ENCODE measurements at places on chromosomes 7 and 10.

DNA sequence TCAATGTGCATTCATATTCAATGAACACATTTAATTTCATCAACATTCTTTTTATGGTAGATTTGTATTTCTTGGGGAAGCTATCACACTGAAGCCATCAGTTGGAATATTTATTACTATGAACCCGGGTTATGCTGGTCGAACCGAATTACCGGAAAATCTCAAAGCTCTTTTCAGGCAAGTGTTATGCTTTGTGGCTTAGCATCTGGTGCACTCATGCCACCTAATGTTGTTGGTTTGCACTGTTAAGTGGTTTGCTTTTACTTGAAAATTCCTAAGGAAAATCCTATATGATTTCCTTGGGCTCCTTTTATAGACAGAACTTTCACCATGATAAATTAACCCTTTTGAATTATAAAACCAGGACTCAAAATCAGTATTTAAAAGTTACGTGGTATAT lies 147.9 kb downstream of the DNAH11 start:
- DNase-seq: peak; percentile 12

DNA sequence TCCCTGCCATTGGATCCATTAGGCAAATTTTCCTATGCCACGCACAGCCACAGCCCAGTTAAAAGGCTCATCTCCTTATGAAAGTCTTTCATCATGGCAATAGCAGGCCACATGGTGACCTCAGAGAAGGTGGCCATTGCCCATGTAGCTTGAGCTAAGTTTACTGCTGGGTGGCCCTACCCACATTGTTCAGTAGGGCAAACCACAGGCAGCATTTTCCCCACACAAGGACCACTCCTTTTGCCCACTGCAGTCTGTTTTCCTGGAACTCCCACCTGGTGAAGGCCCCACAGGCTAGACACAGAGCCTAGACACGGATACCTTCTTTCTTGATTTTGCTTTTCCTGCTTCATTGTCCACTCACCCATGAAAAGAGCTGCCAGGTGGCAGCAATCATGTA lies 101.5 kb upstream of the NPVF start:
- no peak for DNase-seq

- no peak for DNase-seq
Observed at GRCh38 chr10:110672580-110672919, 28.4 kb downstream of the RBM20 start.

DNA sequence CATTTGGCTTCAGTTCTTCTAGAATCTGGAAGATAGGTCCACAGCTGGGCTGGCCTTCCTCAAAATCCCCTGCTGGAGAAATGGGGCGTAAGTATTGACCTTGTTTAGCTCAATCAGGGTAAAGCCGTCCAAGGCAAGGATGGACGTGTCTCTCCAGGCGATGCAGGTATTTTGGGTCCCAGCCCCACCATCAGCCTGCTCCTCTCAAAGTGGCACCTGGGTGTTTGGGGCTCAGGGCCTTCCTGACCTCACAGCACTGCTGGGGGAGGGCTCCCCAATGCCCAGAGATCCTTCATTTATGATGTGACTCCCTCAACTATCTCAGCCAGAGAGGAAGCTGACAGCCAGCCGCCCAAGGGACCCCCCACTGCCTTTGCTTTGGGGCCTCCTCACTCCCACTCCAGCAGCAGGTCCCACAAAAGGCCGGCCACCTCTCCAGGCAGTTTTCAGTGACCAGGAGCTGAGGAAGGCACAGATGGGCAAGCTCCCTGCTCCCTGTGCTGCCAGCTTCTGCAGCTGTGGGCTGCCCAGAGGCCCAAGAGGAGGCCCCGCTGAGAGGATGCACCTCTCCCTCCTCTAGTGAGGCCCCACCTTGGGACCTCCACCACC lies 140.0 kb upstream of the TCERG1L start:
- no peak for DNase-seq

DNA sequence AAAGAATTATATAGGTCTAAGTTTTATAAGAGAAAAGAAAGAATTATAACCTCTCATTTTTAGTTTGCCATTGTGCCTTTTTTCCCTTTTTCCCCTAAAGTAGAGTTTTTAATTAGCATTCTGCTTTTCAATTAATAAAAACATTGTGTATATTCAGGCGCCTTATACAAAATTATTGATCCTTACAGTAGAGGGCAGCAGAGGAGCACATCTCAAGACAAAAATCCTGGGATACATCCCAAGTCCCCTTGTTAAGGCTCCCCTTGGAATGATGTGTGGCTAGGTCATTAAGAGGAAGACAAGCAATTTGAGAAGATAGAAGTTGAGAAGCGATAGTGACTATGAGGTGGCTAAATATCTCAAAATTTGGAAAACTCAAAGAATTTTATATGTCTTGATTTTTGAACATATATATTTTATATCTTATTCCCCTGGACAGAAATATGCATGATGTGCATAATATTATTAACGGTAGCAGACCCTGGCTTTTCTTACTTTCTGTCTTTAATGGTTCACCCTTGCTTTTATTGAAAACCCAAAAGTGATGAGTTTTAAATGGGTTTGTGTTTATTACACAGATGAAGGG lies 19.1 kb upstream of the TPK1 start:
- peak; percentile 74 for DNase-seq

DNA sequence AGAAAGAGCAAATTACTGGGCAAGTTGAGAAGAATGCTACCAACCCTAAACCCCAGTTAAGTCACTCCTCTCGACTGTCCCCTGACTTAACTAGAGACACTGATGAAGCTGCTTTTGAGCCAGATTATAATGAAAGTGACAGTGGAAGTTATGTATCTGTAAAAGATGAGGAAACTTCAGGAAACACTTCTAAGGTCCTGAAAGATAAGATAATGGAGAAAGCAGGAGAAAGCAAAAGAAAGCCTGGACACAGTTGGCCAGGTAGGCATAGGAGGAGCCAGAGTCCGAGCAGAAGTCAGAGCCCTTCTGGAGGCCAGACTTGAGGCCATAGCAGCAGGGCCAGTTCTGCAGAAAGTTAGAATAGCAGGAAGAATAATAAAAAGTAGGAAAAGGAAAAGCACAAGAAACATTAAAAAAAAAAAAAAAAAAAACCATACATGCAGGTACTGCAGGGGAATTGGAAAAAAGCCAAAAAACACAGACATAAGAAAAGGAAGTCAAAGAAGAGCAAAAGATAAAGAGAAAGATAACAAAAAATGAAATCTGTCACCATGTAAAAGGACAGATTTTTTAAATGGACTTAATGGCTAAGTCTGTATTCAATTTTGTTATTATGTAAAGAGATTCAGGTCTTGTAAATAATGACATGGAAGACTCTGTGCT lies 101.0 kb upstream of the KCNMA1 start:
- DNase-seq: no peak

DNA sequence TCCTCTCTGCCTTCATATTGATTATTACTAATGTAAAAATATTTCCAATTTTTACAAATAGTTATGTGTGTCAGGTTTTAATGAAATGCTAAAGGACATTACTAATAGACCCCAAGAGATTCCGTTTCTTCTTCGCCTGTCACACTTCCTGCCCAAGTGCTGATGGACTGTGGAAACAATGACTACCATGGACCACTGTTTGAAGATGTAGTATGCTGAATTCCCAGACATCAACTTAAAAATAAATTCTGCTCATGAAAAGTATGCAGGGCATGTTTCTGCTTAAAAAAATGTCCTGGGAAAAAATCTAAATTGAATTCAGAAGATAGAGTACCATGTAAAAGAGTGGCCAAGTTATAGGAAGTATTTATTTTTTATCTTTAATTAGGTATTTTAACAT lies 52.1 kb downstream of the ST7 start:
- no peak for DNase-seq

DNA sequence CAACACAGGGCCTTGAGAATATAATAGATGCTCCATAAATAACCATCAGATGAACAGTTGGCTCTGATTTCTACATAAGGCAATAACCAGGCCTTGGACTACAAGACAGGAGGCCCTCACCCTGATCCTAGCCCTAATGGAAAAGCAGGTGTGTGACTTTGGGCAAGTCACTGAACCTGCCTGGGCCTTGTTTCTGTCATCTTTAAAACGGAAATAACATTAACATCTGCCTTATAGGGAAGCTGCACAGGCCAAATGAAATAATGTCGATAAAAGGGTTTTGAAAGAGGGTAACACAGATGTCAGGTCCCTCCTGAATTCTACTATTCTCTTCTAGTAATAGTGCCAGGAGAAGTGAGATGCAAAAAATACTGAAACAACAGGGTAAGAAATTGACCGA lies 20.7 kb downstream of the PIK3AP1 start:
- DNase-seq: no peak

GRCh38 chr7:37031571-37032257 lies 307.4 kb upstream of the AOAH start:
- peak; percentile 98 for DNase-seq

- DNase-seq: peak; percentile 57
Observed at GRCh38 chr10:14039968-14040668, 290.6 kb downstream of the FRMD4A start.

DNA sequence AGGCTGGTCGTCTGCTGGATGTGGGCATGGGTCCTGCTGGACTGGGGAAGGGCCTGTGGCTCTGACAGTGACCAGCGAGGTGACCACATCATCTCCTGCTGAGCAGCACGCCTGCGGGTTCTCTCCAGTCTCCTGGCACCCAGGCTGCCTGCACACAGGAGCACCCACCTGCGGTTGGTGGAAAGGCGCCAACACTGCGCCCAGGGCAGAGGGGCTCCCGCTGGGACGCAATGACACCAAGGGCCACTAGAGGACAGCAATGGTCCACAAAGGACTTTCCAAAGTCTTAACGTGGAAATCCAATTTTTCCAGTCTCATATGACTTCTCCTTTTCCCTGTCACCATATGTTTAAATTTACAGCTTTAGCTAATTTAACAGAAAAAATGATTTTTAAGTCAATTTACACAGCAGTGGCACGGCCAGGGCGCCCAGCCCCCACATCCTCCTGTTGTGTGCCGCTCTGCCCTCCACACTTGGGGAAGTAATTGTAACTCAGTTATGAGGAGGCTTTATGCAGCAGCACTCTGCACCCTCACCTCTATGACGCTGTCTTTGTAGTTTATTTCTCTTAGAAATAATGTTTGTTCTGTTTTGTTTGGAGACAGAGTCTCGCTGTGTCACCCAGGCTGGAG lies 38.1 kb downstream of the CFAP46 start:
- peak; percentile 43 for DNase-seq

- no peak for DNase-seq
Observed at GRCh38 chr10:80535671-80536360, 1.9 kb upstream of the SH2D4B start.

GRCh38 chr10:11875494-11876281 lies 52.5 kb downstream of the PROSER2 start:
- DNase-seq: peak; percentile 85

GRCh38 chr10:672203-672602 lies 17.3 kb downstream of the DIP2C start:
- no peak for DNase-seq

DNA sequence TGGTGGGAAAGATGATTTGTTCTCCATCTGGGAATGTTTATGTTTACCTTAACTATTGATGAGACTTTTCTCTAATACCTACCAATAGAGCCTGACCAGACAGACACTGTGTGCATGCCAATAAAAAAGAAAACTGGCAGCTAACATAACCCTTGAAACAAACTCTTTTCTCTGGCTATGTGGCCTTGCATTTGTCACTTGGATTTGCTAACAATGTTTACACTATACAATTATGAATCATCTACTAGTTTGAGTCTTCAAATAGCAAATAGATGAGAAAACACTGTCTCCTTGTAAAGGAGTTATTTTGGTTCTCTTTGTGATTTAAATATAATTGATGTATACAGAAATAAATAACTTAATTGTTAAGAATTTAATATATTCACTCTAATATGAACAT lies 273.1 kb downstream of the SEMA3D start:
- no peak for DNase-seq

- peak; percentile 28 for DNase-seq
Observed at GRCh38 chr7:98133621-98134303, 27.1 kb downstream of the LMTK2 start.

DNA sequence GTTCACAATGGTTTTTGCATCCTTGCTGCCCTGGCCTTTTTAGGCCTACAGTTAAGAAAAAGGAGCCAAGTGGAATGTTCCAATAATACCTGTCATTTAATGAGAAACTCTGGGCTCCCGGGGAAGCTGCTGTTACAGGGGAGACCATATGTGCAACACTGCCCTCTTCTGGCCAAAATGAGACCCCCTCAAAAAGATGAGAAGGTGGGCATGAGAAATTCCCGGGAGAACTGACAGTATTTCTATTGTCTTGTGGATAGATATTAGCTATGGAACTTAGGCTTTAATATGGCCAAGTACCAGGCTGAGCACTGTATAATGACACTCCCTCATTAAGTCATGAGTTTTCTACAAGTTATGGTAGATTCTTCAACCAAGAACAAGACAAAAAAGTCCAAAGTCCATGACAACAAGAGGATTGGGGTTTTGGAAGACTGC lies 99.4 kb downstream of the CCDC3 start:
- DNase-seq: peak; percentile 68

GRCh38 chr10:123621492-123621891 lies 44.7 kb upstream of the GPR26 start:
- no peak for DNase-seq

GRCh38 chr7:51040787-51041186 lies 258.1 kb upstream of the GRB10 start:
- no peak for DNase-seq

DNA sequence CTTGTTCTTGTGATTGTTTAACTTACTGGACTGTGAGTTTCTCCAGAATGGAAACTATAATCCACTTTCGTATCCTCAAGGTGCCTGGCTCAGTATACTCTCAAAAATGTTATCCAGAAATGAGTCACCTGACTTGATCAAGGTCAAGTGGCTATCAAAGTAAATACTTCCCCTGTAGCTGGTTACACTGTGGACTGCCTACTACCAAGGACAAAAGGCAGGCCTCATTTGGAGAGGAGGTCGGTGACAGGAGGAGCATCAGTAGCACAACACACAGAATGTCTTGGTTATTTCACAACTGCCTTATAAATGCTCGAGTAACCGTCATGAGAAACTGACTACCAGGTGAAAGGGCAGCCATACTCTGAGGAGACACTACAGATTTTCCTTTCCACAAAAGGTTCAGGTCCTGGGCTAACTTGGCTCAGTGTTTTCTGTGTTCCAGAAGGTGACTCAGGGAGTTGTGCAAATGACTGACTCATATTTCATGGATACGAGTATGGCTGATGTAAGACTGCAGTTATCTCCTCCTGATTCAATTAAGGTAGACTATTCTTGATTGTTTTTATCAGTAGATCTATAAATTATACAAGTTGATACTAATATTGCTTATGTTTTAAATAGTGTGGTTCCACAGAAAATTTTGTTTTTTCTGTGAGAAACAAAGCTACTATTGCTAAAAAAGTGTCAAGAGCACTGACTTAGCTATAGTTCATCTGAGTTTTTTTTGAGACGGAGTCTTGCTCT lies 4.2 kb upstream of the CCNY start:
- DNase-seq: no peak
